Cardiac atrium fibroblast (primary cell): ENCODE measurements at places on chromosomes 3 and 15. TPM values are rescaled to one million over a fixed set of nuclear protein-coding genes. Genes with fewer than 3 reads are reported as not detected.

The HTR3E gene
- total RNA-seq: not detected in 2 replicates

The LMCD1 gene
- 81.0 and 108 TPM in 2 replicates for total RNA-seq

The THSD4 gene
- 11.0 and 12.6 TPM in 2 replicates for total RNA-seq

The CCR2 gene
- total RNA-seq: not detected in 2 replicates

The SLC6A1 gene
- not detected in 2 replicates for total RNA-seq

The C2CD4A gene
- 0.72 and 7.9 TPM in 2 replicates for total RNA-seq

The SIDT1 gene
- total RNA-seq: not detected in 2 replicates

The CLDN16 gene
- total RNA-seq: not detected in 2 replicates

The POLG gene
- total RNA-seq: 36.9 and 65.7 TPM in 2 replicates

The LMAN1L gene
- total RNA-seq: 0.36 TPM in 1 of 2 replicates, not detected in the other
